Left cardiac atrium (tissue), 4 donors: ENCODE measurements at places on chromosomes 16 and 17. TPM values are rescaled to one million over a fixed set of nuclear protein-coding genes. Genes with fewer than 3 reads are reported as not detected.

DNA sequence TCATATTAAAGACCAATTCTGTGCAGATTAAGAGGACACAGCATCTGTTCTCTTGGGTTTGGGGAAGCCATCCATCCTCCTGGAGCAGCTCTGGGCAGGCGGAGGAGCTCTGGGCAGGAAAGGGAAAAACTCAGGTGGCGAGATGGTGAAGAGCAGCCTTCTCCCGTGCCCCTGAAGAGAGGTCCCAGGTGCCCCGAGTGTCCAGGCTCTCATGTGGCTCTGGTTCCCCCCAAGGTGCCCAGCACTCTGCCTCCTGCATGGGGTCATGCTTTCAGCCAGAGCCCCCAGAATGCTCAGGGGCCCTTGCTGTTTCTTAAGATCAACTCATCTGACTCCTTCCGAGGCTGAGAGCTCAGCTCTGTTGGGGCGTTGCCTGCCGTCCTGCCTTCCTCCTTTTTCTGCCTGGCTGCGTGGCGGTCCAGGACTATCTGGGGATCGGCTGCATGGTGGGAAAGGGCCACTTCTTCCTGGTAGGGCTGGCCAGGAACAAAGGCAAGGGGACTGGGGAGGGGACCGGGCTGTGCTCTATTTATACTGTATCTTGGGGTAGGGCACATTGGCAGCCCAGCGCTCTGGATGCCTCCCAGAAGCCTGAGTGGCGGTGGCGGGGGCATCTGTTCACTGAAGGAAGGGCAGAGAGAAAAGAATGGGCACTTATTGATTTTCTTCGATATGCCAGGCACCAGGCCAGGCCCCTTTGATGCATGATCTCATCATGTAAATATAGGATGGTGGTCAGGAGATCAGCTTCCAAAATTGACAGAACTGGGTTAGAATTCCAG, 103.2 kb upstream of the SDK2 start:
- DNase-seq = no peak

KRT20 gene
- not detected for total RNA-seq

DNA sequence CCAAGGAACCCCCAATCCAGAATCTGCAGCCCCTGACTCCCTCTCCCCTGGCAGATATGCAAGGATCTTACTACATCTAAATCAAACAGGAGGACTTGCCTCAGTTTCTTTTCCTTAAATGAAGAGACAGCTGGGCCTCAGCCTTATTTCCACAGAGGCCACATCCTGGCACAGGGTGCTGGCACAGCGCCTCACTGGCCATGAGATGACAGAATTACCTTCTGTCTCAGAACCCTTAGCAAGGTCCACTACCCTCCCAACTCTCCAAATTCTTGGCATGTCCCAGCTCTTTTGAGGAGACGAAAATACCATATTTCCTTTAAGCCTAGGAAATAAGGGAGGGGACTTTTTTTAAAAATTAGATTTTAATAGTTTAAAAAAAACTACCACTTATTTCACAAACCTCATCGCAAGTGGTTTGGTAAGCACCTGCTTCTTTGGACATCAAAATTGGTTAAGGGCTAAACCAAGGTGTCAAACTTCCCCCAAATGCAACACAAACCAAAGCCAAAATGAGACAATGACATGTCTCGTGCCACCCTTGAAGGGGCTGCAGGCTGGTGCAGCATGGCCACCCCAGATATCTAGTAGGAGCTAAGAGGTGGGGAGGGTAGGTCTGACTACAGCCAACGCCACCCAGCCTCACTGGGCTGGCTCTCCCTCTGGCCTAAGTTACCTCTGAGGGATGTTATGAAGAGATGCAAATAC, 25.3 kb downstream of the FAM117A start:
- DNase-seq = no peak

HAS3 gene
- 0.44 TPM for total RNA-seq

DNA sequence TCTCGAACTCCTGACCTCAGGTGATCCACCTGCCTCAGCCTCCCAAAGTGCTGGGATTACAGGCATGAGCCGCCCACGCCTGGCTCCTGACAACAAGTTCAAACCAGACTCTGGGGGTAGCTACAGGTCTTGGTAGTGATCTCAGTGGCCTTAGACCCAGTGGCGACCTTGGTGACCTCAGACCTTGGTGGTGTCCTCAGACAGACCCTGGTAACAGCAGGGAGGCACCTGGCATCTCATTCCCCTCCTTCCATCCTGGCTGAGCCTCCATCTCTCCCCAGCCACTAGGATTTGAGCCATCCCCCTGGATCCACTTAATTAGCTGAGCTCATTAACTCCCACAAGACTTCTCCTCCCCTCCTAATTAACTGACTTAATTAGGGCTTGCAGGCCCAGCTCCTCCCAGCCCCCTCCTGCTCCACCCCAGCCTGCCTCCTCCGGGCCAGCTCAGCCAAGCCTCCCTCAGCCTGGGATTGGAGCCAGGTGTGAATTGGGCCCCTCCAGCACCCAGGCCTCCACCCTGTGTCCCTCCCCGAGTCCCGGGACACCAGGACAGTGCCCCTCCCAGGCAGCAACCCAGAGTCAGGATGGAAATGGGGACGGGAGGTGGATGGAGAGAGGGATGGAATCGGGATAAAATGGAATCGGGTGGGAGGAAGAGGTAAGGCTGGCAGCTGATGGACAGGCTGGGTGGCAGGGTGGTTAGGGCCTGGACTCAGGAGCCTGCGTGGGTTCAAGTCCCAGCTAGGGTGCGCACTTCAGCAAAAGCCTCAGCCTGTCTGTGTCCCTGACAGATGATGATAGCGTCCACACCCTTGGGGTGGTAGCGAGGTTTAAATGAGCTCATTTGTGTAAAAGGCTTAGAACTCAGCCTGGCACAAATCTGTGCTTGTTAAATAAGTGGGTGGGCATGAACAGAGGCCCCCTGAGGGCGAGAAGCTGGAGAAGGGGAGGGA, 11.2 kb upstream of the SBK1 start:
- no peak for DNase-seq

- DNase-seq = no peak
Observed at GRCh38 chr16:84585467-84585866, 32.4 kb downstream of the COTL1 start.

DNA sequence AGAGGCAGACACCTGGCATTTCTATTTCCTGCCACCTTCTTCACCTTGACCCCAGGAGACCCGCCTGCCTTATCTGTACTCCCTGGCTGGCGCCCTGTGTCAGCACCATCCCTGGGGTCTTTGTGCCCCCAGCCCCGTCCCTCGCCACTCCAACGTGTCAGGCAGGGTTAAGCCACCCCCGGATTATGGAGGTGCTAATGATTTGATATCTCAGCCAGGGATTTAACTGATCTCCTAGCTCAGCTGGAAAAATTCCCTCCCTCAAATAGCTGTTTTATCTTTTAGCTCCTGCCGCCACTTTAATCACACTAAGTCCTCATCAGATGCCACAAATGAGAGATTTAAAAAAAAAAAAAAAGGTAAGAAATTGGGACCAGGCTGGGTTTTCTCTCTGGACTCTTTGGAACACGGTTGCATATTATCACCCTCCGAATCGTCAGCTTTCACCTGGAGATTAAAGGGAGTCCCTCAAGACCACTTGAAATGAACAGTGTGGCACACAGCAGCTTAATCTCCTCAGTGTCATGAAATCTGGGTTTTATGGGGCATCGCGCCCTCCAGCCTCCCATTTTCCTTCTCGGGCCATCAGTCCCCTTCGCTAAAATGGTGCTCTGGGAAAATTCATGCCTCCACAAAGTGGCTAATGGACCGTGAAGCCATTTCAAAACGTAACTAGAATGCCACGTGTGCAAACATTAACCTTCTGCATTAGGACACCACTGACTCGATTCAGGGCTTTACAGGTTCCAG, 26.2 kb upstream of the WFDC1 start:
- no peak for DNase-seq

- no peak for DNase-seq
Observed at GRCh38 chr17:79922116-79922601, 82.9 kb upstream of the CBX4 start.

- no peak for DNase-seq
Observed at GRCh38 chr16:48504216-48504615, 105.8 kb downstream of the N4BP1 start.

DNA sequence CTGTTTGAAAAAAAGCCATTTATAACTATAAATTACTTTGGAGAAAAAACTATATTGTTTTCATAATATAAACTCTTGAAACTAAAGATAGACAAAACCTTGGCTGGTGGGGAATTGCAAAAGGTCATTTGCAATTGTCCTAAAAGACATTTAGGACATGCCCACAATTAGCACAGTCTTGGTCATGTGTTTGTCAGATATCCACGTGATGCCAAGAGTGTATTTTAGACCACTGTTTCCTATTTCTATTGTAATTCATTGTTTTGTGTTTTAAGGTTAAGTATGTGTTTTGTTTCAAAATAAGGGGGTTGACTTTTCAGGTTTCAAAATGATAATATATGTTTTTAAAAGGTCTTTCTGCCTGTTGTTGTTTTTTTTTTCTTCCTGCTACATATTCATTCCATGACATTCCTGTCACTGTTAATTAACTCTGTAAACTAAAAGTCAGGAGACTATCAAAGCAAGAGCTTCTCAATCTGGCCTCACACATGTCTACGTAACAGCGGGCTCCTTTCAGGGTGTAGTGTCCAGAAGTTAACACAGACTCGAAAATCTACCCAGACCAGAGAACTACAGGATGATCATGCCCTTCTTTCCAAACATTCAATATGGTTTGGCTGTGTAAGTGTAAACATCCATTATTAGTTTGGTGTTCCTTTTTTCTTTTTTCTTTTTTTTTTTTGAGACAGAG, 58.7 kb downstream of the COG7 start:
- DNase-seq = no peak

- peak; percentile 91 for DNase-seq
Observed at GRCh38 chr16:57462209-57462977, at the start of gene POLR2C. Gene POLR2C (plus strand): TSS chr16:57462679. CDS start chr16:57462725, 46 bp downstream.

GRCh38 chr17:15092762-15093161, 172.4 kb downstream of the PMP22 start:
- no peak for DNase-seq

DNA sequence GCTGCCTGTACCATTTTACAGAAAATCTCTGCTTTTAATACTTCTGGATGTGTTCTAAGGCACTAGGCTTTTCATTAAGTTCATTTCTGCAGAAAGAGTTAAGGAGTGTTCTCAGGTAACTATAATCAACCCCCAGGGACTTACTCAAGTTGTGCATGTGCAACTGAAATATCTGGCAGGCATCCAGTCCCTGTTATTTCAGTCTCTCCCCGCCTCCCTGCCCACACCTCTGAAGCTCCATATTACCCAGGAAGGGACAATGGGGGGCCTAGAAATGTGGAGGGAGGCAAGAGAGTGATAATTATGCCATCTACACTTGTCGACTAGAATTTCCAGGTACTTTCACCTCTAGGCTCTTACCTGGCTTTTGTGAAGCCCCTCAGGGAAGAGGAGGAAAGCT, 432.2 kb downstream of the MAF start:
- no peak for DNase-seq

- no peak for DNase-seq
Observed at GRCh38 chr17:79365836-79366770, 244.7 kb downstream of the RBFOX3 start.

DNA sequence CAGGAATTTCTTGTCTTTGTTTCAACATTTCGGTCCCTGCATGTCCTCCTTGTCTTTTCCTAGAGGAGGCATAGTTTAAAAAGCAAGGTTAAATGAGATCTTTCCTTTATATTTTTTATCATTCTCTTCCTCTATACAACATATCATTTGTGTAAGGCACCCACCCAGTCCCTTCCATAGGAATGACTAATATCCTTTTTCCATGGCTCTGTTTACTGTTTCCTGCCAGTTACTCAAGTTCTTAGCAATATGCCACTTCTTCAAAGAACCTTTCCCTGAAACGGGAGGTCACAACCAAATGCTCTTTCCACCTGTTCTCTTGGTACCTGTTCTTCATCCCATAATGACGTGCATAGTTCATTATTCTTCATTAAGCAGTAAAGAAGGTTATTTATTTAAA, 1237.1 kb upstream of the GOT2 start:
- DNase-seq = no peak

GRCh38 chr17:45902892-45903346, 8.6 kb downstream of the MAPT start:
- DNase-seq = no peak

DNA sequence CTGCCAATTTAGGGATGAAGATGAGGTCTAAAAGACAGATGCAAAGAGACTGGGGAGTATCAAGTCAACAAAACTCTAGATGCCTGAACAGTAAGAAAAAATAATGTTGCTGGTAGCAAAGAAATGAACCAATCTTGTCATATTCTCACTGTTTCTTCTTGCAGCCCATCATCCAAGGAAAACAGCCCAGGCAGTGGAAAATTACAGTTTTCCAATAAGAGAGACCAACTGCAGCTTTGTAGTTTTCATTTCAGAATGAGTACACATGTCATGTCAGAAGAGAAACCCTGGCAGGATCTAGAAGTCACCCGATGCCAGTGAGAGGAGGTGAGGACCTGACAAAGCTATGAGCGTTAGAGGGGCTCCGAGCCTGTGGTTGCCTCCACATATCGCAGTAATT, 500.4 kb upstream of the PSMD7 start:
- no peak for DNase-seq

CACNA1G gene
- 5.7 TPM for total RNA-seq

DNA sequence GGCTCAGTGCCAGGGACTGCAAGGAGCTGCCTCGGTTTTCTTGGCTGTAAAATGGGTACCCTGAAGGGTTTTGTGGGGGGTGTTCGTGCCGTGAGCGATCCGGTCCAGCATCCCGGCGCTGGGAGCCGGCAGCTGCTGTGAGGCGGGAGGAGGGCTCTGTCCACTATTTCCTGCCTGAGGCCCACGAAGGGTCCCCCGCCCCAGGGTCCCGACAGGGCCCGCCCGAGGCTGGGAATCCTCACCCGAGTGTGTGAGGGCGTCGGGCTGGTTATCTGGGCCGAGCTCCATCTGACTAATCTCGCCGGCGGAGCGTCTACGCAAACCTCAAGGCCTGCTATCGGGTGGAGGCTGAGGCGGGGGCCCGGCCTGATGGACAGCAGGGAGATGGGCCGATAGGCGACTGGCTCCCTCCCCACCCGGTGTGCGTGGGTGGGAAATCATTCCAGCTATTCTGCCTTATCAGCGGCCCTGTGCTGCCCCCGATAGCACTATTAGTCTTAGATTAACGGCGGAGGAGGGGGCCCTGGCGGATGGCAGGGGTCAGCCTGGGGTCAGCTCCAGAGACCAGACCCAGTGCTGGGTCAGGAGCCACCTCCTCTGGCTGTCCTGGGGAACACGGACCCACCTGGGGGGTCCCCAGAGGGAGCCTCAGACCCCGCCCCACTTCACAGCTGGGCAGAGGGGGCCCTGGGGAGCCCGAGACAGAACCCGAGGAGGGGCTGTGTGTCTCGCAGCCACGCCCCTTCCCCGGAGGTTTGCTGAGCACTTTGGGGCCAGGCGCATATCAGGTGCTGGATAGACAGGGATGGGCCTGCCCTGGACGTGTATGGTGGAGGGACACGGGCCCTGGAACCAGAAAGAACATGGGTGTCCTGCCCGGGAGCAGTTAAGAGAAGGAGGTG, 44.7 kb downstream of the ZFPM1 start:
- peak; percentile 83 for DNase-seq

- DNase-seq = no peak
Observed at GRCh38 chr16:11234884-11235702, 20.9 kb downstream of the SOCS1 start.

PGAP3 gene
- total RNA-seq = 18.1 TPM

MYO15A gene
- 1.1 TPM for total RNA-seq

DOC2A gene
- total RNA-seq = 0.63 TPM
